HFFc6 (cell line): ENCODE measurements at places on chromosomes 13 and 19.

- no peaks in the 10 kb centered on the region for H3K36me3 ChIP-seq
- H3K4me1 ChIP-seq: no peaks in the 10 kb centered on the region
- no peak for DNase-seq
- peaks cover 22% of the 10 kb centered on the region for H3K27me3 ChIP-seq
- no peak overlapping the region for H3K4me3 ChIP-seq
These were observed 65.7 kb upstream of the ATP12A start for GRCh38 chr13:24614306-24615080.

DNA sequence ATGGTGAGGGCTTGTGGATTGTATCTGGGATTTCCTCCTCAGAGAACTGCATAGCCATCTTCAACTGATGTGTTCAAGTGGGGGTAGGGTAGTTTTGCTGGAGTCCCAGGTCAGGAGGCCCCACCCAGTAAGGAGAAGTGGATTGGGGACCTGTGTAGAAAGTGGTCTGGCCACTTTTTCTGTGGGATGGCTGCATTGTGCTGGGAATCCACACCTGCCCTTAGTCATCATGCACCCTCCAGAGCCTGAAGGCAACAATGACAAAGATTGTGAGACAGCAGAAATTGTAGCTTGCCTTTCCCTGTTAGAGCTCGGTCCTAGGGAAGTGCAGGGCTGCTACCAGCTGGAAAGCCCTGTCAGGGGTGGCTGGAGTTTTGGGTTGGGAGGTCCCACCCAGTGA, 255.4 kb downstream of the NDFIP2 start:
- H3K36me3 ChIP-seq: peaks cover 4% of the 10 kb centered on the region; the same call in 1 of the 2 replicates
- no peak overlapping the region for H3K4me3 ChIP-seq
- H3K4me1 ChIP-seq: peaks cover 24% of the 10 kb centered on the region

- peak overlapping the region; percentile 80 for H3K27ac ChIP-seq
- H3K36me3 ChIP-seq: peaks cover 10% of the 10 kb centered on the region
- peaks cover 1% of the 10 kb centered on the region for H3K27me3 ChIP-seq
- no peak overlapping the region; the same call in 1 of the 2 replicates for H3K4me3 ChIP-seq
- DNase-seq: no peak
These were observed 24.8 kb downstream of the RANBP3 start for GRCh38 chr19:5953030-5953589.

DNA sequence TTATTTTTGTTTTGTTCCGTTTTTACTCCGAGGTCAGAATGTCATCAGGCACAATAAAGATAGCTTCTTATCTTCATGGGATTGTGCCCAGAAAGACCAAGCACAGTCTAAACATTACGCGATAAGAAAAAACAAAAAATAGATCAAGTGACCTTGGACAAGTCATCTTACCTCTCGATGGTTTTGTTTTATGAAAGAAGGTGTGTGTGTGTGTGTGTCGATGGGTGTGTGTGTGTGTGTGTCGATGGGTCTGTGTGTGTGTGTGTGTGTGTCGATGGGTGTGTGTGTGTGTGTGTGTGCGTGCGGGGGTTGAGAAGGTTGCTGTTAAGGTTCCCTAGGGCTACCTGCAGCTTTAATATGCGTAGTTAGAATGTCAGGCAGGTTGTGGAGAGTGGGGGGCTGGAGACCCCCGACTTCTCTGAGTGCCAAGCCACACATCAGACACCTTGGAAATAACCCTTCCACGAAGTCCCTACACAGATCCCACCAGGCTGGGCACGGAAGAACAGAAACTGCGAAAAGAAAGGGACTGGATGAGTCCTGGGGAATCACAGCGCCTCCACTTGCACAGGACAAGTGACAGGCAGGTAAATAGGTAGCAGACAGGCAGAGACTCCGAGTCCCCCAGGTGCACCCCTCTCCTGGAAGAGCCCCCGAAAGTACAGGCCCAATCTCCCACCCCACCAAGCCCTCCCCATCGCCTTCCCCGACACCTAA, 458 bp upstream of the ATP8A2 start:
- DNase-seq: no peak
- no peak overlapping the region for H3K4me3 ChIP-seq
- 0 out of 2 replicates have a peak, but pooled peaks cover 5% of the 10 kb centered on the region for H3K4me1 ChIP-seq
- H3K36me3 ChIP-seq: no peaks in the 10 kb centered on the region
- H3K27ac ChIP-seq: no peak overlapping the region

GRCh38 chr19:3220576-3220975, 3.9 kb upstream of the CELF5 start:
- H3K4me3 ChIP-seq: no peak overlapping the region
- H3K4me1 ChIP-seq: no peaks in the 10 kb centered on the region
- no peak for DNase-seq
- 0 out of 2 replicates have a peak, but pooled peaks cover 5% of the 10 kb centered on the region for H3K36me3 ChIP-seq
- H3K27me3 ChIP-seq: peaks cover 2% of the 10 kb centered on the region; the same call in 1 of the 2 replicates

DNA sequence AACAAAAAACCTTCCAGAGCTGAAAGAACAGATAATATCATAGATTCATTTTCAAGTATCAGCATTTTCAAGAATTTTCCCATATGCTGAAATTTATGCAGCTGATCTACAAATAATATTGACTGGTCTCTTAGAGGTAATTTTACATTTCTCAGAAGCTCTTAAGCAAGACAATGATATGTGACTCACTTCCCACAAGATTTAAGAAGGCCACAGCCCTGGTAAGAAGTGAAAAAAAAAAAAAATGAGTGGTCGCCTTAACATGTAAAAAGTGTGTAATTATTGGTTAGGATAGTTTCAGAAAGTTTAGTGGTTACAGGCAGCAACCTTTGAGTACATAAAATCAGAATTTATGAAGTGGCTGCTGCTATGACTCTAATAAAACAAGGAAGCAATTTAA, 54.5 kb downstream of the NUFIP1 start:
- H3K4me3 ChIP-seq: peak overlapping the region; percentile 17; the same call in 1 of the 2 replicates
- DNase-seq: peak; percentile 28
- H3K27ac ChIP-seq: peak overlapping the region; percentile 95
- peaks cover 81% of the 10 kb centered on the region for H3K4me1 ChIP-seq
- no peaks in the 10 kb centered on the region for H3K27me3 ChIP-seq

DNA sequence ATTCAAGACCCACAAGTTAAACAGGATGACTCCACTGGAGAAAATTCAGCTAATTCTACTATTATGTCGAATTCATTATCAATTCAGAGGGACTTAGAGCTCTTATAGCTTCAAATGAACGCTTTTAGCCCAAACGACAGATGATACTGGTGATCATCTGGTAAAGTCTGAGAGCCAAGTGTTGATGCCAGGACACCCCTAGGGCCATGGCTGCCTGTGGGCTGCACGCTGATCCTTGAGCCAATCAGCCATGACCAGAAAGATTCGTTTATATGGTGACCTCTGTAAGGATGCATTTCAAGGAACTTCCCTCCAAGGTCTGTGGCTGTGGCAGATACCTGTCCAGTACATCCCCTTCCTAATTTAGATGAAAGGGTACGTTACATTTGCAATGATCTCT, 10.9 kb downstream of the MEDAG start:
- H3K4me3 ChIP-seq: no peak overlapping the region
- H3K27me3 ChIP-seq: peaks cover 41% of the 10 kb centered on the region
- no peak for DNase-seq
- H3K36me3 ChIP-seq: no peaks in the 10 kb centered on the region

- H3K4me1 ChIP-seq: peaks cover 47% of the 10 kb centered on the region
- no peak for DNase-seq
- no peaks in the 10 kb centered on the region; the same call in 1 of the 2 replicates for H3K27me3 ChIP-seq
These were observed 527.9 kb downstream of the MYO16 start for GRCh38 chr13:109157275-109157674.

GRCh38 chr13:100211016-100211710, 122.3 kb downstream of the PCCA start:
- 0 out of 2 replicates have a peak, but pooled peaks cover 2% of the 10 kb centered on the region for H3K27me3 ChIP-seq
- H3K4me1 ChIP-seq: peaks cover 79% of the 10 kb centered on the region
- H3K27ac ChIP-seq: peak overlapping the region; percentile 91
- H3K4me3 ChIP-seq: peak overlapping the region; percentile 53

DNA sequence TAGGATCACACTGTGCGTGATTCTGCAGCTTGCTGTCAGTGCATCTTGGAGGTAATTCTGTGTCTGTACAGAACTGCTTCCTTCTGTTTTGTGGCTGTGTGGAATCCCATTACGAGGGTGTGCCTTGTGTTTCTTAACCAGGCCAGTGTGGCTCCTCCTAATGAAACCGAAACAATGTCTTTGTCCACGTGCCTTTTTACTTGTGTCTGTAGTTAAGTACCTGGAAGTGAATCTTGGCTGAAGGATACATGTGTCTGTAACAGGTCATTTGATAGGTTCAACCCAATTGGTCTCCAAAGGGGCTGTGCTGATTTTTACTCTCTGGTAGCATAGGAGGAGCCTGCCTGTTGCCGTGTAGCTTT, 13.1 kb downstream of the NOP53 start:
- H3K4me3 ChIP-seq: no peak overlapping the region
- peaks cover 6% of the 10 kb centered on the region; the same call in 1 of the 2 replicates for H3K4me1 ChIP-seq
- peaks cover 20% of the 10 kb centered on the region for H3K27me3 ChIP-seq
- no peak overlapping the region for H3K27ac ChIP-seq
- peaks cover 41% of the 10 kb centered on the region for H3K36me3 ChIP-seq

GRCh38 chr19:1962674-1963073, 21.7 kb downstream of the CSNK1G2 start:
- no peak overlapping the region for H3K4me3 ChIP-seq
- H3K36me3 ChIP-seq: no peaks in the 10 kb centered on the region
- no peak overlapping the region for H3K27ac ChIP-seq
- no peaks in the 10 kb centered on the region for H3K4me1 ChIP-seq

- H3K36me3 ChIP-seq: peaks cover 9% of the 10 kb centered on the region; the same call in 1 of the 2 replicates
- H3K27ac ChIP-seq: peak overlapping the region; percentile 54
- no peak for DNase-seq
These were observed 6.7 kb upstream of the MADCAM1 start for GRCh38 chr19:489418-490196.

DNA sequence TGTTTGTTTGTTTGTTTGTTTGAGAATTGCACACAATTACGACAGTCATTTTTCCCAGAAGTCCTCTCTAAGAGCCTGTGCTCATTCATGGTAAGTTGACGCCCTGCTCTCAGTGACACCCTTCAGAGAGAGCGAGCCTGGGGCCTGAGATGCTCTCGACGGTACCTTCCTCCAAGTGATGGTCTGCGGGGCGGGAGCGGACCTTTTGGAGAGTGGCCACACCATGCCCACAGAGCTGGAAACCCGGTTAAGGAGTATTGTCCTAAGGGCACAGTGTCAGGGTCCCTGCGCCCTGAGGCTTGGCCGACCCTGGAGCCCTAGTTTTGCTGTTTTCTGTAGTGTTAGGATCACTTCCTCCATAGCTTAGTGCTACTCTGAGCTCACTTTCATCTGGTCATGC, 3.6 kb downstream of the POP4 start:
- peaks cover 21% of the 10 kb centered on the region; the same call in 1 of the 2 replicates for H3K36me3 ChIP-seq
- no peak overlapping the region for H3K4me3 ChIP-seq
- no peak overlapping the region for H3K27ac ChIP-seq
- peaks cover 7% of the 10 kb centered on the region for H3K4me1 ChIP-seq

DNA sequence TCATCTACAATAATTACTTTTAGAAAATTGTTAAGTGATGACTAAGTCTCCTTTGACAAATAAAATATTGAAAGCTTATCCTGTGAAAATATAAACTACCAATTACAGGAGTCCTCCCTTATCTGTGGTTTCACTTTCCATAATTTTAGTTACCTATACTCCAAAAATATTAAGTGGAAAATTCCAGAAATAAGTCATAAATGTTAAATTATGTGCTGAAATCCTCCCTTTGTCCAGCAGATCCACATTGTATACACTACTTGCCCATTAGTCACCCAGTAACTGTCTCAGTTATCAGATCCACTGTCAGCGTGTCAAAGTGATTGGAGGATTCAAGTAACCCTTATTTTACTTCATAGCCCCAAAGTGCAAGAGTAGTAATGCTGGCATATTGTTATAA, 98.1 kb downstream of the SERP2 start:
- peaks cover 55% of the 10 kb centered on the region for H3K4me1 ChIP-seq
- peaks cover 4% of the 10 kb centered on the region; the same call in 1 of the 2 replicates for H3K36me3 ChIP-seq
- peak overlapping the region; percentile 30 for H3K27ac ChIP-seq
- DNase-seq: peak; percentile 59

- peak overlapping the region; percentile 29; the same call in 1 of the 2 replicates for H3K4me3 ChIP-seq
- H3K27ac ChIP-seq: peak overlapping the region; percentile 80
These were observed 24.2 kb downstream of the RANBP3 start for GRCh38 chr19:5953680-5954213.

DNA sequence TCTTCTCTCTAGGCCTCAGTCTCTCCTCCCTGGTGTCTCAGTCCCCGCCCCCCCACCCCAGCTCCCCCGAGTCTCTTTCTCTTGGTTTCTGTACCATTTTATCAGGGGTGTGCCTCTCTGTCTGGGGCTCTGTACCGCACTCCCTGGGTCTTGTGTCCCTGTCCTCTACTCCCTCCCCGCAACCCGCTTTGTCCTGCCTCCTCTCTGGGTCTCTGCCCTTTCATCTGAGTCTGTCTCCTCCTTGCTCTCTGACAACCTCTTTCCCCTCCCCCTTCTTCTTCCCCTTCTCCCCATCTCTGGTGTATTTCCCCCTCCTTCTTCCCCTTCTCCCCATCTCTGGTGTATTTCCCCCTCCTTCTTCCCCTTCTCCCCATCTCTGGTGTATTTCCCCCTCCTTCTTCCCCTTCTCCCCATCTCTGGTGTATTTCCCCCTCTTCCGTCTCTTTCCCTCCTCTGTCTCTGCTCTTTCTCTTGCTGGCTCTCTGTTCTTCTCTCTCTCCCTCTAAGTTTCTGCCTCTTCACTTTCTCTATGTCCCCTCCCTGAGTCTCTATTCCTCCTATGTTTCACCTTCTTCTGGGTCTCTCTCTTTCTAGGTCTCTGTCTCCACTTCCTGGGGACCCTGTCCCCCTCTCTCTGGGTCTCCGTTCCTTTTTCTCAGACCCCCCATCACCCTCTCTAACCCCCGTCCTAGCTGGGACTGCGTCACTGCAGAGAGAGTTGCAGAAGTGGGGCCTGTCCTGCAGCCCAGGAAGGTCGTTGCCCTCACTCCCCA, 2.2 kb upstream of the KCNC3 start:
- H3K27ac ChIP-seq: no peak overlapping the region
- H3K4me1 ChIP-seq: peaks cover 12% of the 10 kb centered on the region; the same call in 1 of the 2 replicates
- H3K36me3 ChIP-seq: peaks cover 8% of the 10 kb centered on the region

DNA sequence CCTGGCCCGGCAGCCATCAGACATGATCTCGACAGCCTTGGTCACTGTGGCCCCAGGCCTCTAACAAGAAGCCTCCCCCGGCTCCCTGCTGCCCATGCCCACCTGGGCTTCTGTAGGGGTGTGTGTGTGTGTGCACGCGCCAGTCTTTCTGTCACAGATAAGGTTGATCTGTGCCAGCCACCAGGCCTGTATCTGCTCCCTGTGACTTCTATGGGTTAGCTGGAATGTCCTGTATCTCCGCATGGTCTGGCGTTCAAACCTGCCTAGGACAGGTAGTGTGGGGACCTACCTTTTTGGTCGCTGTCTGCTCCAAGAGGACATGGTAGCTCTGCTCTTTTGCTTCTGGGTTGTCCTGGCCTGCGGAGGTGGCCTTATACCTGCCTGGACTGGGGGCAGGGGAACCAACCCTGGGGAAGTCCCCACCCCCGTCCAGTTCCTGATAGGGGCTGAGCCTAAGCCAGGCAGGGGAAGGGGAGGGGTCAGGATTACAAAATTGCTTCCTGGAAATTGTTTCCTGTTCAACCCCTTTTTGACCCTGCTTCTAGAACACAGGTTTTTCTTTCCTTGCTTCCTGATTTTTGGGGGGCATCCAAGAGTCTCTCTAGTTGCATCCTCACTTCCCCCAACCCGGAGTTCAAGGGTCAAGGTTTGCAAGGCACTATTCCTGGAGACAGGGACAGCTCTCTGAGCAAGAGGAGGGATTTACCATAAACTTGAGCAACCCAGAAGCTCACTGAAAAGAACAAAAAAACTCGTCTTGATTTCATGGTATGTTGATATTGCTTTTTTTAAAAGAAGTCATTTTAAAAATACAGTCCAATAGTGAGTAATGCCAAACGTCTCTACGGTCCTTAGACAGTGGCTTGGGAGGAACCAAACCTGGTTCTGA, at the start of gene LRG1:
TSS of gene LRG1 (minus strand) at position 344 of the 889 bp plus-strand sequence. CDS start at position 321, 23 bp downstream.
- no peak within 1 kb of the TSS for H3K4me3 ChIP-seq
- no peaks in the 10 kb centered on the region for H3K4me1 ChIP-seq
- DNase-seq: no peak
- H3K27ac ChIP-seq: no peak within 1 kb of the TSS
- H3K36me3 ChIP-seq: no peaks in the 10 kb centered on the region; the same call in 1 of the 2 replicates
